Neuronal stem cell (in vitro differentiated cells): ENCODE measurements at places on chromosomes 2 and 18.

- no peak for DNase-seq
Observed at GRCh38 chr18:24894880-24895279, 434.4 kb downstream of the HRH4 start.

DNA sequence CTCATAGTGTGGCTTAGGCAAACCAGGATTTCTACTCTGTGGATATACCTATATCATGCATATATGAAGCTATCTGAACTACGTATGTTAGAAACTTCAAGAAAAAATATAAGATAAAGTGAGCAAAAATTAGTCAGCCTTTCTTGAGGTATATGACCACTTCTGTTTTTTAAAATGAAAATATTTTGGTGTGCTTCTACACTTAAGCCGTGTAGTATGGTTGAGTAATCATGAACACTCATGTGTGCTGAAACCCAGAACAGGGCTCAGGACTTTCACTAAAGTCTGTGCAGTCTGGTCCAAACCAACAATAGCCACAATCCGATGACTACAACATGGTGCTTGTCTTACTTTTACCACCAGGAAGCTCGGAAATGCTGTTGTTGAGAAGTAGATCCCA lies 48.9 kb upstream of the TMEM177 start:
- DNase-seq: no peak

GRCh38 chr2:2107627-2108026 lies 223.4 kb downstream of the MYT1L start:
- DNase-seq: no peak

- no peak for DNase-seq
Observed at GRCh38 chr18:37381554-37381953, 184.0 kb downstream of the CELF4 start.

- DNase-seq: no peak
Observed at GRCh38 chr2:143684551-143685320, 555.5 kb downstream of the ARHGAP15 start.

- no peak for DNase-seq
Observed at GRCh38 chr2:64482765-64483504, 29.0 kb downstream of the LGALSL start.

- peak; percentile 90 for DNase-seq
Observed at GRCh38 chr2:237085248-237086221, at the start of gene COPS8. Gene COPS8, plus strand, starts transcription at chr2:237085889. Its CDS starts 76 bp downstream, at chr2:237085965.

GRCh38 chr2:154589514-154589913 lies 109.0 kb upstream of the KCNJ3 start:
- DNase-seq: no peak

DNA sequence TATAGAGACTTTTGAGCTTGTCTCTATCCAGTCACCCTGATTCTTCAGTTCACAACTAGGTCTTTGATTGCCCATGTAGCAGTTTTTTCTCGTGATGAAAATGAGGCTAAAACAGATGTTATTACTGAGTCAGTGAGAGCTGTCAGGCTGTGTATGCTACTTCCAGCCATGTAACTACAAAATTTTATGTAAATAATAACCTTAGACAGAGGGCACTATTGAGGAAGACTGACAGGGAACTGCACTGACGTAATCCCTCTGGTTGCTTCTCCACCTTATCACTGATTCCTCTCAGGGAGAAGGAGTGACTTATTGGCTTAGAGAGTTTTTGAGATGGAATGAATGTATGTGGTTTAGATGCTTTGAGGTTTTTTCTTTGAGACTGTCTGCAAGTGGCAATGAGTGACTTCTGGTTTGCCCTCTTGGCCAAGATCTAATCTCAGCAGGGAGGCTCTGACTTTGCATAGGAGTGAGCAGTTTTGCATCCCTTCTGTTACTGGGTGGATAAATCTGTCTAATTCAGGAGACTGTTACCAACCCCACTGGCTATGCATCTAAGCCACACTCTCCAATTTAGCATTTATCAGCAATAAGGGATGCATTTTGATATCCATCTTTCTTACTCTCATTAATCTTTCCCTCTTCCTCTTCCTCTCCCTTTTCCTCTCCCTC lies 555.2 kb upstream of the FANCL start:
- DNase-seq: no peak

DNA sequence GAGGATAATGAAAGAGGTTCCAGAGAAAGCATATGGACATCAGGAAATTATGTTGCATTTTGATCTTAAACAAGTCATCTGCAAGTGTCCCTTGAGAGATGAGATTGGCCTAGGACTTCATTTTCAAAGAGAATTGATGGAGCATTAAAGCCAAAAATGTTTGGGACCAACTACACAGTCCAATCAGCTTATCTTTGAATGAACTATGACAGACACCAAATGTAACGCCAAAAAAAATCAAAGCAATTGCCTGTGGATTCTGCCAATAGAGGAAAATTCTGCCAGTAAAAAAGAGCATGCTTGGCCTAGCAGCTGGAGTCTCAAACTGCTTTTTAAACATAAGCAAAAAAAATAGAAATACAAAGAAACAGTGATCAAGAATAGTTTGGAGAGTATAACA lies 594.5 kb upstream of the CHAC2 start:
- DNase-seq: no peak

- DNase-seq: no peak
Observed at GRCh38 chr2:174764280-174765255, at the start of gene CHRNA1. Gene CHRNA1, minus strand, starts transcription at chr2:174764472. Its CDS starts 78 bp downstream, at chr2:174764394.

- no peak for DNase-seq
Observed at GRCh38 chr2:145036421-145037011, 516.6 kb upstream of the ZEB2 start.

- DNase-seq: no peak
Observed at GRCh38 chr2:145114726-145115125, 594.8 kb upstream of the ZEB2 start.

GRCh38 chr2:147595200-147595599 lies 249.6 kb upstream of the ACVR2A start:
- DNase-seq: no peak

- peak; percentile 58 for DNase-seq
Observed at GRCh38 chr2:64454386-64455332, 697 bp downstream of the LGALSL start.

DNA sequence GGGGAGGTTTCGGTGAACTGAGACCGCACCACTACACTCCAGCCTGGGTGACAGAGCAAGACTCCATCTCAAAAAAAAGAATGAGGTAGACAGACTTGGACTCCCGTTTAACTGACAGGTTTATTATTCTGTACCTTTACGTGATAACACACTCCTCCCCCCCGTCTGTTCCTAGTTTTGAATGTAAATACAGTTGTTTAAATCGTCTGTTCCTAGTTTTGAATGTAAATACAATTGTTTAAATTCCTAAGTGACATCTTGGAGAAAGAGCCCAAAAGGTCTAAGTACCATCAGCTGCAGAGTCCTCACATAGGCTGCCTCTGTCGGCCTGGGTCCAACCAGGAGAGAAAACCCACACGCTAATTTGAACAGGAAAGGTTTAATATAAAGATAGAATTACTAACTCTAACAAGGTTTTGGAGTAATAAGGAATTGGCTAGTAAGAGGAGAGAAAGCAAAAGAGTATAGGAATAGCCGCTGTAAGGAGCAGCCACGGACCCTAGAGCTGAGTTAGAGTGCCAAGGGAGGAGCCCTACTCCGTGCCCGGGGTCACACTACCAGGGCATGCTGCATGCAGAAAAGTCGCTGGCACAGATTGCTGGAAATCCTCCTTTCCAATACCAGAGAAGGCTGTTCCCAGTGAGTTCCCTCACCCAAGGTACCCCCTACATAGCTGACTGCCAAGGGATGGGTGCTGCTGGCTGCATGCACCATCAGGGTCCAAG lies 83.5 kb upstream of the RANBP2 start:
- no peak for DNase-seq

GRCh38 chr18:36602620-36603019 lies 226.2 kb downstream of the TPGS2 start:
- DNase-seq: no peak

DNA sequence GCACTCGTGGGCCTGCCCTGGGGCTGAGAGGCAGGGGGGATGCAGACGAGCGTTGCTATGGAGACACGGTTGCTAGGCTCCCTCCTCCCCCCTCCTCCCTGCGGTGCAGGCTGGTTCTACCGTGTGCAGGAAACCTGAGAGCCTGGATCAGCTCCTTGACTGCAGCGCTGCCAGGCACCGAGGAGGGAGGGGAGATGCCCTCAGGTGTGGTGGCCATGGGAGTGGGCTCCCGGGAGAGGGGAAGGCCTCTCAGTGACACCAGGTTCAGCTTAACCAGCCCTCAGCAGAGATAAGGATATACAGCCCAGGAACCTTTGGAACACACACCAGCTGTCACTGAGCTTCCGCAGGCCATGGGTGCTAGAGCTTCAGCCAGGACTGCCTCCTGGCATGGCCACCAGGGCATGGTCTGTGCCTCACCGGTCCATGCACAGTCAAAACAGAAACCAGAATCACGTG lies 124.4 kb upstream of the PXDN start:
- DNase-seq: peak; percentile 23

DNA sequence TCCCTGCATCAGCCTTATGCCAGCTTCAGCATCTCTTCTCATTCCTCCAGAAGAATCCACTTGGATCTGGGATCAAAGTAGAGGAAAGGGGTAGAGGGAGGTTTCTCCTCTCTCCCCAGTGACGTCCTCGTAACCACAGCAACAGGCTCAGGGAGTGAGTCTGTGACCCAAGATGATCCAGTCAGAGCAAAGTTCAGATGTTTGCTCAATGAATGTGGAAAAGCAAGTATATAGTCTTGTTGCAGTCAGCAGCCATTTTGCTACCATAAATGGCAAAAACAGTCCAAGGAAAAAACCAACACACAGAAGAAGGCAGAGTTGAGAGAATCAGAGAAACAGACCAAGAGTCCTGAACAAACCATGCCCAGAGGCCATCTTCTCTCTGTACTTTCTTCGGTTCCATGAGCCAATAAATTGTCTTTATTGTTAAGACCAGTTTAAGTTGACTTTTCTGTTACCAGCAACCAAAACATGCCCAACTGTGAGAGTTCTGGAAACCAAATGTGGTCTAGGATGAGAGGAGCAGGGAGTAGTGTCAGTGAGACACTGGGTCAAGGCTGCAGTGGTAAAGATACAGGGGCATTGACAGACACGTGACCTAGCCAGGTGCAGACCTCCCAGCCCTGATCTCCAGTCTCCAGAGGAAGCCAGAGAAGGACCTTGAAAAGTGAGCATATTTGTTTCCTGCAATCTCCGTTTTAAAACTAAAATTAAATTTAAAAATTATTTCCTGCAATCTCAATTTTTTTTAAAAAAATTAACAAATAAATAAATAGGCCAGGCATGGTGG lies 3.2 kb upstream of the CXCR1 start:
- no peak for DNase-seq

DNA sequence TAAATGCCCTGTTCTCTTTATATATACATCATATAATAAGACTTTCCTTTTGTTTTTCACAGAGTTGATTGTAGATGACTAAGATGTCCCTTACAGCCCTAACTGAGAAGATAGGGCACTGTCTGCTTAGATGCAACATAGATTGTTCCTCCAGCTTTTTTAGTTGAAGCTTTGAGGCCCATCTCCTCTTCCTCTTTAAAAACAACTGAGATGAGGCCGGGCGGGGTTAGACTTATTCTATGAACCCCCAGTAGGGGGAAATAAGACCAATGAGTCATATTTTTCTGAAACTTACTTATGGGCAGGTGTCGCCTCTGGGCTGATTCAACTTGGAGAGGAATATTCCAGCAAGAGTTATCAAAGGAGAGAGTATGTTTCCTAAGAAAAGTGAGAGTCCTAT lies 84.6 kb downstream of the FBXO15 start:
- no peak for DNase-seq

GRCh38 chr2:45904267-45904945 lies 252.9 kb downstream of the PRKCE start:
- no peak for DNase-seq

DNA sequence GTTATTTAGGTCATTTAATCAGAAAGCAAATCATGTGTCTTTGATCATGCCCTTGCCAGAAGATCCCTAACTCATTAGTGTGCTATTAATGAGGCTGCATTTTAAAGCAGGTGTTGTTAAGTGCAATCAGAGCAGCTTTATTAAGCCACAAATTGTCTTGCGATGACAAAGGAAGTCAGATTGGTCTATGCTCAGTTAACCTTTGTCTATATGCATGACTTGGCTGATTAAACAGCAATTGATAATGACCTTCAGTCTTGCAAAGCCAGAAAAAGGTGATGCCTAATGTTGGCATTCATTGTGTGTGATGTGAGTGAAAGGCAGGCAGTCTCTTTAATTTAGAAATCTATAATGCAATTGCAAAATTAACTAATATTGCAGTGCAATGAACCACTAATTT lies 166.9 kb downstream of the RND3 start:
- no peak for DNase-seq

DNA sequence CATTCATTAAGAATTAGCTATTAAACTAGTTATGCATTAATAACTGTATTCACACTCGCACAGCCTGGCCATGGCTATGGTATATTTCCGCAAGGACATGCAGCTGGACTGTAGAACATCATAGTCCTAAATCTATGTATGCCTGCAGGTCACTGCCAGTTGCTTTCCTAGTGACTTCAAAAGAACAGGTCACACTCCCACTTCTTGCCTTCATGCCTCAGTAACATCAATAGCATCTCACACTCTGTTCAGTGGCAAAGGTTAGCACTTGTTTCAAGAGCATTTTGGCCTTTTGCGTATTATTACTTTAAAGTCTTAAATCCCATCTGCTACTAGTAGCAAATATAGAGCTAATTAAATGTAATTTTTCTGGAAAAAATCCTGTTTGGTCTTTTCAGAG lies 131.4 kb upstream of the DCC start:
- no peak for DNase-seq

DNA sequence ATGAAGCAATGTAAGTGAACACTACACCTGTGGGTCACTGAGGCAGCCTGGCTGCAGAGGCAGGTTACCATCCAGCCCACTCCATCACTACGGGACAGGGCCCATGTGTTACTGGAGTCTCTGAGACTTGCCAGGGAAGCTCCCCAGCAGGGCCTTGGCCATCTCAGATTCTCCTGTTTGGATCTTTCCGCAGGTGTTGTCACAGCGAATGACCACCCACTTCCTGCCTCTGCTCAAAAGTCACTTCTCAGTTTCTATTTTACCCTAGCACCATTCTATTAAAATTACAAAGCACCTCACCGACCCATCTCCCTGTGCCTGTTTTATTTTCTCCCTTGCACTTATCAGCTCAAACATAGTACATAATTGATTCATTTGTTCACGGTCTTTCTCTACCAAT lies 34.5 kb upstream of the L3MBTL4 start:
- DNase-seq: no peak

- DNase-seq: no peak
Observed at GRCh38 chr2:214575030-214575429, 164.2 kb downstream of the VWC2L start.

GRCh38 chr2:240998995-240999791 lies 775 bp downstream of the SNED1 start:
- no peak for DNase-seq

- DNase-seq: no peak
Observed at GRCh38 chr2:101986804-101987740, 4.7 kb upstream of the IL1R2 start.

- peak; percentile 41 for DNase-seq
Observed at GRCh38 chr2:56132138-56132537, 51.7 kb upstream of the CCDC85A start.

- DNase-seq: no peak
Observed at GRCh38 chr2:109130723-109130995, 1.7 kb downstream of the SH3RF3 start.

GRCh38 chr18:40222776-40223175 lies 1732.3 kb upstream of the PIK3C3 start:
- DNase-seq: no peak
